ENCODE measurements at places on chromosomes 1 and 21. TPM values are rescaled to one million over a fixed set of nuclear protein-coding genes. Genes with fewer than 3 reads are reported as not detected.
A peak's percentile ranks its signal among the peaks of the same experiment; 100 is the strongest.

GRCh38 chr21:41760411-41760810, 6.4 kb downstream of the RIPK4 start:
- DNase-seq, result no peak

- no peak for DNase-seq
Measured at GRCh38 chr1:40299366-40300248, 17.5 kb downstream of the COL9A2 start.

DNA sequence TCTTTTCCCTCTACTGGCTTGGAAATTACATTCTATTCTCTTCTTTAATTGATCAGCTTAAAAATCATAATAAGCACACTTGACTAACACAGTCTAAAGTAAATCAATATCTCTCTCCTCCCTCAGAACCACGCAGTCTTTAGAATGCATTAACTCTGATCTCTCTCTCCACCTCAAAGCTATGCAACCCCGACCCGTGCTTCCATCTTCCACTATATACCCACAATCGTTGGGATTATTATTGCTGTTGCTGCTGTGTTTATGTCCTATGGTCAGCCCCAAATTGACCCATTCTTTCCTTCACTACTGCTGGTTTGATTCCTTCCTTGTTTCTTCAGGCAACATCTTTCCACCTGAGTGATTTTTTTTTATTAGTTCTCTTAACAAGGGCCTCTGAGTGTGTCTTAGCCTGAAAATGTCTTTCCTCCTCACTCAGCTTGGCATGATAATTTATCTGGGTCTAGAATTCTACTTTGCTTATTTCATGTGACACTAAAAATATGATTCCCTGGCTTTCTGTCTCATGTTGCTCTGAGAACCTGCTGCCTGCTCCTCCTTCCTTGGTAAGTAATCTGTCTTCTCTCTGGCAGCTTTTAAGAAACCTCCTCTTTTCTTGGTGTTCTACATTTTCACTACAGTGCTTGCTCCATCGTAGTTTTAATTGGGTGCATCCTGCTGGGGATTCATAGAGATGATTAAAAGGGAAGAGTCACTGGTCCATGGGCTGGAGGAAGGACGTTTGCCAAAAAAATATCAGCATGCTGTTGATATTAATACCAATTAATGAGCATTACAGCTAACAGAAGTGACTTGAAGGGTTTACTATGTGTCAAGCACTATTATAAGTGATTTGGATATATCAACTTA, 472.2 kb downstream of the MATN1 start:
- DNase-seq, result no peak

DNA sequence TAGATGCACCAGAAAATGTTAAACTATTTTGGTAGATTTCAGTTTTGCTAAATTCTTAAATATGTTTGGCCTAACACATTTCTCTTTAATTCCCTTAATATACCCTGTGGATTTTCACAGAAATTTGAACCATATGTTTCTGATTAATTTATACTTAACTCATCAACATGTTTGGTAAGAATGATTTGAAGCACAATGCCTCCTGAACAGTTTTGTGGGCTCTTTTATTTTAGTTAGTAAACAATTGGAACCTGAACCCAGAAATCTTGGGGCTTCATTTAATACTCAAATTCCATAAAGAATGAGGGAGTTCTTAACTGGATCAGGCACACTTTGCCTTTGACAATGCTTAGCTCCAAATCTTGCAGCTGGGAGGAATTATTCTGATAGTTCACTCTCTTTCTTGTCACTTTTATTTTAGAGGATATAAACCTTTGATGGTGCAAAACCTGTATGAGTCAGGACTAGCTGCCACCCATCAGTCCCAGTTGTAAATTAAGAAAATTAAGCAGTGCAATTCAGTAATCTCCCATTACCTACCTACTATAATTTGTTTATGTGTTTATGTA, 24.6 kb upstream of the LYPLAL1 start:
- DNase-seq, result no peak

DNA sequence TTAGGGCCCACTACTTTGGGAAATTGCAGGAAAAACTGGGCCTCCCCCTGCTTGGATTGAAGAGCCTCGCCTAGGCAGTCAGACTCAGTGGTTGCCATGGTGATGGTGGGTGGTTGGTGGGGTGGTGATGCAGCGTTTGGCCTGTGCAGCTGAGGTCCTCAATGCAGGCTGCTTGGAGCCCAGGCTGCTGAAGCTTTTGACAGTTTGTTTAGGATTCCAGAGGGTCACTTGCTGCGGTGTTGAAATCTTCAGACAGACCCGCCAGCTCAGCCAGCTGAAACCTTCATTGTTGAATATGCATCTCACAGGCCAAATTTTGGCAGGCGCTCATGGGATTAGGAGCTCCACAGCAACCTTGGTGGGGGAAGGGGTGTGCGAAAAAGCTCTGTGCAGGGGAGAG, 67.9 kb downstream of the CACNA1E start:
- no peak for DNase-seq

PLEKHA6 gene
- 36.2 TPM for total RNA-seq

PLPPR5 gene
- not detected for total RNA-seq

DNA sequence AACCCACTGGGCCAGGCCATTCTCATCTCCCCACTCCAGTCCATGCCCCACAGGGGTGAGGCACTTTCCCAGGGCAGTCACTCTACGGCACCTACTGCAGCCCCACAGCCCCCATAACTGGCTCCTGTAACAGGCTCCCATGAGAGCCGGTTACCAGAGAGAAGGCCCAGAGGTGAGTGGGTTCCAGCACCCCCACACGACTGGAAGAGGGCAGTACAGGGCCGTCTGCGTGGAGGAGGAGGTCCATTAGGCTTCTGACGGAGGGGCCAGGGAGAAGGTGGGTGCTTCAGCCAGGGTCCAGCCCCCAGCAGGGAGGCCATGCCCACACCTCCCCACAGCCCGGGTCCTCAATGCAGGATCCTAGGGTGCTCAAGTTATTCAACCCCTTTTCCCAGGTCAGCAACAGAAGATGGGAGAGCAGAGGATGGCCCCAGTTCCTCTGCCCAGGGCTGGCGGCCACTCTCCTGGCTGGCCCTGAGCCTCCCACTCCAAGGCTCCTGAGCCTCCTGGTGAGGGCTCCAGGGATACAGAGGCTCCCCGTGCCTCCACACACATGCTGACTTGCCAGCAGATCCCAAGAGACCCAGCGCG, 1.6 kb downstream of the ACAP3 start:
- peak; percentile 37 for DNase-seq

SHC1 gene
- total RNA-seq, result 337 TPM

DNA sequence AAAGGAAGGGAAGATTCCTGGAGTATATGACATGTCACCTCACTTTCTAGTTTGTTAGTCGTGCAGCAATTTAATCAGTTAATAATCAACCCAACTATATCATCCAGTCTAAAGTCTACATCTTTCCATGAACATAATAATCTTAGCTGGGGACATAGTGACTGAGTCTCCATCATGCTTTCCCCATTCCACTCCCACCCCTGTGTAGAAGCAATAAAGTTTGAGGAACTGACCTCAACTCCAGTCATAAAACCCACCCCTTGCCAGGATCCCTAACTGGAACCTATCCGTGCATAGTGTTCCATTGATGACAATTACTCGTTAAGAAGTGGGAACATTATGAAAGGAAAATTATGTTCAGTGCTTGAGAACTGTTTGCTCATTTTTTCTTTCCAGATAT, 48.9 kb upstream of the MROH9 start:
- no peak for DNase-seq

DNA sequence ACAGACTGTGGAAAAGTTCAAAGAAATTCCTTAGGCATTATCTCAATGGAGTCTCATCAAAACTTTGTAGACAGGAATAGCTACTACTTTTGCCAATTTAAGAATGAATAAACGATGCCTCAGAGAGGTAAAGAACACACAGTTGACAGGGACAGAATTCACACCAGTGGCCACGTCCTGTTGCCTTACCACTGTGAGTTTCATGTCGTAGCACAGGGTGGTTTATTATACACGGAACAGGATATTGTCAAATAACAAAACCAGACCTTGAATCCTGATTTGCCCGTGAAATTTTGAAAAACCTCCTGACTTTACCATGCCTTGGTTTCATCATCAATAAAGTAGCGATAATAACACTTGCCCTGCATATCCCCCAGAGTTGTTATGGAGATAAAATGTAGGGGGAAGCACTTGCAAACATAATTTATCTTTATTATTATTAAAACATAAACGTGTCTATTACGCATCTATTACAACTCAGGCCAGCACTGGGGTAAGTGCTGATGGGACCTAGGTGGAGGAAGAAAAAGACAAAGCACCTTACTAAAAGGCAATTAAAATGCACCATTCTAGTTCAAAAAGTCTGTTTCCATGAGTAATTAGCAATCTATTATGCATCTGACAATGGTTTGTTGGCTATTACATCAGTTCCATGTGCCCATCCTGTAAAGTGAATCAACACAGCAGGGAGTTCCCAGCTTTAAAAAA, 408.1 kb upstream of the RUNX1 start:
- no peak for DNase-seq

NDC1 gene
- total RNA-seq, result 39.3 TPM

GRIK1 gene
- total RNA-seq, result not detected

DNA sequence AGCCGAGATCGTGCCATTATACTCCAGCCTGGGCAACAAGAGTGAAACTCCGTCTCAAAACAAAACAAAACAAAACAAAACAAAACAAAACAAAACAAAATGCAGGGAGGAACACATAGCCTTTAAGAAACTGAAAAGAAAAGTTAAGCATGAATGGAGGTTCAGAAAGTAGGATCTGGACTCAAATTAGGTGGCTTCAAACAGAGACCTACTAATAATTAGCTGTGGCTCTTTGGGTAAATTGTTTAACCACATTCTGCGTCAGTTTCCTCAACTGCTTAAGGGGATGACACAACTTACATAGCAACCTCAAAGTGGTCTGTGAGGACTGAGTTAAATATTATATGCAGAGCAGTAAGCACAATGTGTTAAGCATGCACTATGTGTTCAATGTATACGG, 458.2 kb downstream of the ADGRL2 start:
- no peak for DNase-seq

GRCh38 chr21:42538479-42539275, 25.0 kb downstream of the SLC37A1 start:
- DNase-seq, result no peak

ITGB2 gene
- total RNA-seq, result 3.7 TPM

DNA sequence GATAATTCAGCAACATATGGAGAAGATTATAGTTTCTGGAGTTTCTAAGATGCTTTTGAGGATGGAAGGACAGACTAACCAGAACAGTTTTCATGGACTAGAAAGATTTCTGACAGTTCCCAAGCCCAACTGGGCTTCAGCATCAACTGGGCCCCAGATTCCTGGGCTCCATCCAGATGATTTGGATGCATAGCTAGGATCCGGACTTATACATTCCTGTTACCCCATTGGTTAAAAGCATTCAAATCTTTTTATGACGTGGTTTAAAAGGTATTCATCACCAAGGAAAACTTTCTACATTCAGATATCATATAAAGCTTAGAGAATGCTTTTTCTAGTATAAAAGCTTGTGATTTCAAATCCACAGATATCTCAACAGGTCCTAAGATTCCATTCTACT, 29.7 kb downstream of the TSHB start:
- no peak for DNase-seq

HENMT1 gene
- total RNA-seq, result 0.17 TPM

DNA sequence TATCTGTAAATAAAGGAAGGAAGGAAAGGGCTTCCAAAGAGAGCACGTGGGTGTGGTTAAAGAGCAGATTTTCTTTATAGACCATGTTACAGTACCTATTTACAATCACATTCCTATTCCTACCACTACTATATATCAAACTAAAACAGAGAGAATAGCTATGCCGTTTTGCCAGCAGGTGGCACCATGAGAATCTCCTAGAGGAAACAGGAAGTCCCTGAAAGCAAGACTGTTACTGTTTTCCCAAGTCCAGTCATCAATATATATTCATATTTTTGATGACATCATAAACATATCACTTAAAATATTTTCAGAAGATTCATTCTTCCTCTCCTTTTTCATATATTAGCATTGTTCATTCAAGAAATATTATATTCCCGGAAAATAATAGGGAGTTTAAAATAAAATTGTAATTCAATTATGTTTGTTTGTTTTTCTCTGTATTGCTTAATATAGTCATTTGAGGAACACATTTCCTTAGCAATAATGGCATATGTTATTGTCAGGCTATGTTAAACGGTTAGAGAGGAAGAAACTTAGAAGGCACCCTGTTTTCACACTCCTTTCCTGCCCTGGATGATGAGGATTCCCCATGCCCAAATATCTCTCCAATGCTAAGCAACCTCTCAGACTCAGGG, 6.6 kb downstream of the CCDC190 start:
- peak; percentile 91 for DNase-seq
